ENCODE measurements at places on chromosomes 7 and 10.

DNA sequence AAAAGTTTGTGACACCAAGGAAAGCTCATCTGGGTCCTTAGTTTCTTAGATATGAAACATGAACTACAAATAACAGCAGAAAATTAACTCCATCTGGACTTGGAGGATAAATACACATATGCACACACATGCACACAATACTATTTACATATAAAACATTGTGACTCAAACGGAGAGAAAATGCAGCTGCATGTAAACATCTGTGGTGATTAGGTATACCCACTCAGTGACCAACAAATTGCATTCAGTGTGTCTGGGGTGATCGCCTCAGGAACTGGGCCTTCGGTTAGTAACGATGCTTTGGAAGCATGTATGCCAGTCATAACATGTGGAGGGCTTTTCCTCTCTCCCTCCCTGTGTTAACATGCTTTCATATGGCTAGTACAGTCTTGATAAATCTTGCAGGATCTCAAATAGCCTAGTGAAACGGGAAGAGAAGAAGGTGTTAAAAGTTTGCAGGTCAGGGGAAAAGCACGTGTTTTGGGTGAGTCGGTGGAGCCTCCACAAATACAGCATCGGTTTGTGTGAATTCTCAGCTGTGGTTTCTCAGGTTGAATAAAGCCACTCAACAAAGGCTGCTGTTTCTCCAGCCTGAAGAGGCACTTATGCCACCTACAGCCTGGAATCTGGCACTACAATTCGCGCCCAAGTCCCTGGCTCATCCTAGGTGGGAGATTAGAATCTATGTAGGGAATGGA lies 8.7 kb upstream of the GLRX3 start:
- DNase-seq: peak; percentile 30

DNA sequence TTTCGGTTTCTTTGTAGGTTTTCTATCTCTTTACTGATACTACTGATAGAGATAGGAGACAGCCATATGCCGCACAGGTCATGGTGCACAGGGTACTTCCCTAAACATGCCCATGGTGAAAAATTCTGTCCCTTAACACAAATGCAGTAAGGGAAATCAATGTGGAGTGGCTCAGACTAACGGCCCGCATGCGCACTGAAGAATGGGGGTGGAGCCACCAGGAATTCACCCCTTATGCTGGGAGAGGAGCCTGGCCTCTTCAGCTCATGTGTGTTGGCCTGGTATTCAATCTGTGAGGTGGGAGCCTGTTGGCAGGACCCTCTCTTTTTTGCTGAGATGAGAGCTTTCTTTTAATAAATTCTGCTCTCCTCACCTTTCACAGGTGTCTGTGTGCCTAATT lies 8.4 kb upstream of the URGCP start:
- no peak for DNase-seq

DNA sequence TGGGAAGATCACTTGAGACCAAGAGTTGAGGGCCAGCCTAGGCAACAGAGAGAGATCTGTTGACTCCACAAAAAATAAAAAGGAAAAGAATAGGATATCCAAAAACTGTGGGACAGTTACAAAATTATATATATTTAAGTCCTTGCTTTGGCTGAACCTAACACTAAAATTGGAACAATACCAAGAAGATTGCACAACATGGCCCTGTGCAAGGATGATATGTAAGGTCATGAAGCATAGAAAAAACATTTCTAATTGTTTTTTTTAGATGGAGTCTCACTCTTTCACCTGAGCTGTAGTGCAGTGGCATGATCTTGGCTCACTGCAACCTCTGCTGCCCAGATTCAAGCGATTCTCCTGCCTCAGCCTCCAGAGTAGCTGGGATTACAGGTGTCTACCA lies 139.0 kb downstream of the TPST1 start:
- DNase-seq: peak; percentile 33

DNA sequence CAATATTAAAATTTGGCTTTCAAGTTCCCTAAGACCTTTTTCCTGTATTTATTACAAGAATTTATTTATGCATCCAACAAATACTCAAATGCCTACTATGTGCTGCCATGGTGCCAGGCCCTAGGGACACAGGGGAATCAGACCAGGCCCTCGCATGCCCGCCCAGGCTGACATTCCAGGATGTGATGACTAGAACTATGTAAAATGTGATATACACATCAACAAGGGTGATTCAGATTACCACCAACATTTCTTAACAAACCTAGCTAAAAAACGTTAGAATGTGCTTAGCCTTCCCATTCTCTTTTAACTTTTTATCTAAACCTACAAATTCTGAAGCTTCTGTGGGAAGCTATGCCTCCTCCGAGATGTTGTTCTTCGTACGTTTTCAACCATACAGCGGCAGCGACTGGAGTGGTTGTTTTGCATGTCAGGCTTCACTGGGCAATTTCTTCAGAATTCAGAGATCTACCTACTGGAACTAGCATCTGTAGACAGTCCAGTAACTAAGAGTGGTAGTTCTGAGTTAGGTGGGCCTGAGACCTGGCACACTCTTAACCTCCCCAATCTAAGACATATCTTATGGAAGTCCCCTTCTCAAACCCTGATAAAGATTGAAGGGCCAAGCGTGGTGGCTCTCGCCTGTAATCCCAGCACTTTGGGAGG lies 22.1 kb downstream of the GNA12 start:
- peak; percentile 77 for DNase-seq

GRCh38 chr10:117929327-117930067 lies 117.2 kb downstream of the RAB11FIP2 start:
- no peak for DNase-seq

GRCh38 chr10:95262763-95263518 lies 27.9 kb downstream of the PDLIM1 start:
- no peak for DNase-seq

DNA sequence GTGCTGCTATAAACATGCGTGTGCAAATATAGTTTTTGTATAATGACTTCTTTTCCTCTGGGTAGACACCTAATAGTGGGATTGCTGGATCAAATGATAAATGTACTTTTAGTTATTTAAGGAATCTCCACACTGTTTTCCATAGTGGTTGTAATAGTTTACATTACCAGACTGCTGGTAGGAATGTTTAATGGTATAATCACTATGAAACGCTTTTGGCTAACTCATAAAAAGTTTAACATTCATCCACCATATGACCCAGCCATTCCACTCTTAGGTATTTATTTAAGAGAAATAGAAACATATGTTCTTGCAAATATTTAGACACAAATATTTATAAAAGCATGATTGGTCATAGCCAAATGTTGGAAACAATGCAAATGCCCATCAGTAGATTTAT lies 32.1 kb upstream of the TFEC start:
- no peak for DNase-seq

GRCh38 chr10:1163204-1163660 lies 107.0 kb downstream of the WDR37 start:
- DNase-seq: no peak

DNA sequence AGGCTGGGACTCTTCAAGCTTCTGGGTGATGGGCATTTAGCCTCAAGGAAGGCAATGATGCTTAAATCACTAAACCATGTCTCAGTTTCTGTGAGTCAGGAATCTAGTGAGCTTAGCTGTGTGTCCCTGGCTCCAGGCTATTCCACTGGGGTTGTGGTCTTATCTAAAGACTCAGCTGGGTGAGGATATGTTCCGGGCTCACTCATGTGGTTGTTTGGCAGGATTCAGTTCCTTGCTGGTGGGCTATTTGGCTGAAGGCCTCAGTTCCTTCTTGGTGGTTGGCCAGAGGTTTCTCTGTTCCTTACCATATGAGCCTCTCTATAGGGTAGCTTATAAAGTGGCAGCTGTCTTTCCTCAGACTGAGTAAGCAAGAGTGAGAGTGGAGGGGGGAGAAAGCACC lies 12.0 kb downstream of the EVX1 start:
- no peak for DNase-seq

DNA sequence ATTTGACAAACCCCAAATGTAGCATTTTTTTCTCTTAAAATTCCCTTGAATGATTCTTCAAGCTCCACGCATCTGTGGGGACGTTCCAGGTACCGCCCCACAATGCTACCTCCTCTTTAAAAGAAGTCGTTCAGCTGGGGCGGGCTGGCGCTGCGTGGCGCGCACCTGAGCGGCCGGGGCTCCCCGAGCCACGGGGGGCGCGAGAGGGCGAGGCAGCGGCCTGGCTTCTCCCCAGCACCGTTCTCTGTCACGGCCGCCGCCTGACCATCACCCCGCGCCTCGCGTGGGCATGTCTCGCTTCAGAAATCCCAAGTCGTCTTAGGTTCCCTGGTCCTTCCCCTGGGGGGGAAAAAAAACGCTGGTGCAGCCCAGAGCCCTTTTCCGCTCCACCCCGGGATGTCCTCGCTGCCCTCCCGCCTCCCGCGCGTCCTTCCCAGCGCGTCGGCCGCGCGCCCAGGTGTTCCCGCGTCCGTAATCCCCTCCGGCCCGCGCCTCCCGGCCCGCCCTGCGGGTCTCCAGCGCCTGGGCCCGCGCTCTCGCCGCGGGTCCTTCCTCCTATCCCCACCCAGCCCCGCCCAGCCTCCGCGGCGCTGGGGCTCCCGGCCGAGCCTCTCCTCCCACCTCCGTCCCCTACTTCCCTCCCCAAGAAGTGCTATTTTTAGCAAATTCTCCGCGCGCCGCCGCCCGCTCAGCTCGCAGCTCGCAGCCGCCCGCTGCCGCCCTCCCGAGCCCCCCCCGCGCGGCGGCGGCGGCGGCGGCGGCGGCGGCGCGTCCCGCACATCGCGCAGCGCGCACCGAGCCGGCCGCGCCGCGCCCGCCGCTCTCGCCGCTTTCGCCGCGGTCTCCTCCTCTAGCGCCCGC lies 58.7 kb upstream of the PRPS1L1 start:
- DNase-seq: no peak

- DNase-seq: peak; percentile 93
These were observed 27.9 kb upstream of the ASCC1 start for GRCh38 chr10:72243822-72244437.

DNA sequence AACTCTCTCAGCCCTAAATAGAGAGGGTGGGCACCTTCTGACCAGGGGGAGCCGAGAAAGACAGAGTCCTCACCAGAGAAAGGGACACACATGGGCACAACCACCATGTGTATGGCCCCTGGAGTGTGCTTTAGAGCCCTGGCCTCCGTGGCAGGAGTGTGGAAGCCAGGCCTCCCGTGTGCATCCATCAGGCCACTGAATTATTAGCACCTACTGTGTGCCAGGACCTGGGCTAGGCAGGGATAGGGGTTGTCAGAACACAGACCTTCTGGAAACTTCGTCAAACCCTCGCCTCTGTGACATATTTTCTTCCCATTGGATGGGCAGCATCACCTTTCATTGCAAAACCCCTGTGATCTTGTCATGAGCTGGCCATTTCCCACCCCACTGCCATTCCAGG lies 78.5 kb downstream of the ZMIZ1 start:
- no peak for DNase-seq

GRCh38 chr7:6160191-6160623 lies 112.2 kb downstream of the CYTH3 start:
- peak; percentile 65 for DNase-seq

DNA sequence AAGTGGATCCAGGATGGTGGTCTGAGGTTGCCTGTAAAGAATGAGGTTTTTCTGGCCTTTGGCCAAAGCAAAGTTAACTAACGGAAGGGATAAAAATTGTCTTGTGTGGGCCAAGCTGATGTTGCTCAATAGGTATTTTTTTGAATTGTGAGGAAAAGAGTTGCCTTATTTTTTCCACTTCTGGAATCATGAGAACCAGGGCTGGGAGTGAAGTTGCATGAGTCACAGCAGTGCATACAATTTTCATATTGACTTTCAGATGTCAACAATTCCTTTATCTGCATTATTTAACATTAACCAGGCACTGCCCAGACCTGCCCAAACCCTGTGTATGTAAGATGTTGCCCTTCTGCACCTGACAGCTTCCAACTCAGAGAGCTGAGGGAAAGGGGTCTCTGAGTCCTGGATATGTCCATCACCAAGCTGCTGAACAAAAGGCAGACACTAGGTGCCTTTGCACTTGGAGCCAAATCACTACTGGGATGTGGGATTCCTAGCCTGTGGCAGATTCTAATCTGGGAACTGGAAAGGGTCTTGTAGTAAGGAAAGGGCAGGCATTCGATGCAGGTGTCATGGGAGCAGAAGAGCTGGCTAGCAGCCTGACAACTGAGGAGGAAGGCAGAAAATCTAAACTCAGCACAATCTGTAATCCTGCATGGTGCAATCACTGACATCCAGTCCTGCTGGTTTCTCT lies 52.3 kb upstream of the SLC35B4 start:
- peak; percentile 53 for DNase-seq

DNA sequence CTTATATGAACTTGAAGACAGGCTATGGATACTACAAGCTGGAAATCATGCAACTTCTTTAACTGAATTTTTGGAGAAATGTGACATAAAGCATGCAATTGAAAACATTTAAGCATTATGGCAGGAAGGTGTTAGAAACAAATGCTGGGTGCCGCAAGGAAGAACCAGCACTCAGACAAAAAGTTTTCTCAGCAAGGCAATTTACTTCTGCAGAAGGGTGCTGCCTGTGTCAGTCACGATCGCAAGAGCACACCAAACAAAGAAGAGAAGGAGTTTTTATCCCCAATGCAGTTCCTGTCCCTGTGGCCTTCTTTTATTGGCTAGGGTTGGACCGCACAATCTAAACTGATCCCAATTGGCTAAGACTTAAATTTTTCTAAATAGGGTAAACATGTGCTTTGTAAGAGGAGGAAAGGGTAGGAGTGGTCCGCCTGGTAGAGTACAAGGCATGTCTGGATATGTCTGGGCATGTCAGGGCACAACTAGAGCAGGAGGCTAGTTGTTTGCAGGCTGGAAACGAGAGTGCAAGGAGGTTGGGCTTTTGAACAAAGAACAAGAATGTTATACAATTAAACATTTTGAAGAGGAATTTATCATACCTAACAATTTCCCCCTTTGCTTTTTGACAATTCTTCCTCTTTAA lies 109.6 kb upstream of the FAM3C start:
- no peak for DNase-seq

DNA sequence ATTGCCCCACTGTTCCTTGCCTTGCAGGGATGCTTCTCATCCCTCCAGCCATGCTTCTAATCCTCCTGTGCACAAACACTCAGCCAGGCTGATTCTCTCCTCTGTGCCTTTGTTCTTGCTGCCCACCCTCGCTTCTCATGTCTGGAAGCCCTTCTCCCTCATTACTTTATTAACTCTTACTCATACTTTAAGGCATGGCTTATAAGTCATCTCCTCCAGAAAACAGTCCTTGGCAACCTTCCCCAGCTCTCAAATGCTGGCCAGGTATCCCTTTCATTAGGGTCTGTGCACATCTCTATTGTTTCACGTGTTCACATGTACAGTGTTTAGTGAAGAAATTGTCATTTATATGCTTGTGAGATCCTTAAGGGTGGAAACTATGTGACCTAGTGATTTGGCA lies 62.9 kb downstream of the ITGB8 start:
- no peak for DNase-seq

GRCh38 chr7:101820703-101821102 lies 3.3 kb downstream of the CUX1 start:
- DNase-seq: peak; percentile 67

All from fibroblast of skin of left quadriceps (primary cell).